ENCODE measurements at places on chromosomes 6 and 20. TPM values are rescaled to one million over a fixed set of nuclear protein-coding genes. Genes with fewer than 3 reads are reported as not detected.

Gene AAR2
- total RNA-seq, result 33.5 TPM

Gene VGLL2
- not detected for total RNA-seq

Gene NKAPL
- not detected for total RNA-seq

Gene PGK2
- not detected for total RNA-seq

Gene CCN6
- total RNA-seq, result not detected

Gene TFAP2D
- not detected for total RNA-seq

All from cardiac muscle cell (in vitro differentiated cells and primary cell).